Fibroblast of gingiva (primary cell): ENCODE measurements at places on chromosomes 3 and 15.
A peak's percentile ranks its signal among the peaks of the same experiment; 100 is the strongest.

GRCh38 chr15:80260551-80260950 is 8.5 kb upstream of the CTXND1 start:
- DNase-seq: no peak

DNA sequence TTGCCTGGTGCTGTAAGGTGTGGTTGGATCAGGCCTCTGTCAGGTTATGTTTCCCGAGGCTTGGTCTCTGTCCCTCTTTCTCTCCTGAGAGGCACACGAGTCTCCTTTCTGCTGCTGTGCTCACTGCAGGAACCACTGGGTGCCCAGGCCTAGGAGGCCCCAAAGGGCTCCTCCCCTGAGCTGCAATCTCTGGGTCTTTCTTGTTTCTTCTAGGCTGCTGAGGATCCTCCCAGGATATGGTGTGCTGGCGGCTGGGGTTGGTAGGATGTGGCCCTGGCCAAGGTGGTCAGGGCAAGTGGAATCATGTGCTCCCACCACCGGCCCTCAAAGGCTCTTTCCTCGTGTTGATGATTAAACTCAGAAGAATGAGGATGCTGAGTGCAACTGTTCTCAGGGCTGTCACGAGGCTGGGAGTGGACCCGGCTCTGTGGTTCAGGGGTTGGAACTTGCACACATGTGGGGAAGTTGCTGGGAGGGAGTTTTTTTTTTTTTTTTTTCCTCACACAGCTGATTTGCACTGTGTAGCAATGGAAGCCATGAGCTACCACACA is 43.6 kb upstream of the CTSH start:
- peak; percentile 95 for DNase-seq

DNA sequence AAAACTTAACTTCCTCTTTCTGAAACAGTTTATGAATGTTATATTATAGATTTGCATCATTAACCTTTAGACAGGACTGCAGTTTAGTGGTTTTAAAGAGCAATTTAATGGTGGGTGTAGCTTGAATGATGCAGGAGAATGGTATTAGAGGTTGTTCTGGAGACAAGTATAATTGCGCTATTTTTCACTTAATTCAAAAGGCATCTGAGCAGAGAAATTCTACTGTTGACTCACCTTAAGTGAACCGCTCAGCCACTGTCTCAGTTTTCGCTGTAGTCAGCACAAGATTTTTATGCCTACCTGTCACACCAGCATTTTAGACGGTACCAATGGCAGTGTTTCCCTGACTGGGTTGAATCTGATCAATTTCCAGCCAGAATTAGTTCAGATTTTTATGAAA is 348.8 kb upstream of the DCBLD2 start:
- no peak for DNase-seq

DNA sequence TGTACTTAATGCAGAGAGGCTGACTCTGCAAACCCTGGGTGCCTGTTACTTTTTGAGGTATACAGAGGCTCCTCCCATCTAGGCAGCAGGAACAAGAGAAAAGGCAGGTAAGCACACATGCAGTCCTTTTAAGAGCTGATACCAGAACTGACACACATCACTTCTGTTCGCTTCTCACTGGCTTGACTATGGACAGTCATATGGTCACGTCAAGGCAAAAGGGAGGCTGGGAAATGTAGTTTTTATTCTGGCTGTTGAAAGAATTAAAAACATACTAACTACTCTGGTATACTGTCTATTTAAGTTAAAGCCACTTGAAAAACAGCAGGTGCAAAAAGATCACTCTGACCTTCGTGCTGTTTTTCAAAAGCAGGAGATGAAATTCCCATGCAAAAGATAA is 218.3 kb downstream of the CTNNB1 start:
- no peak for DNase-seq

DNA sequence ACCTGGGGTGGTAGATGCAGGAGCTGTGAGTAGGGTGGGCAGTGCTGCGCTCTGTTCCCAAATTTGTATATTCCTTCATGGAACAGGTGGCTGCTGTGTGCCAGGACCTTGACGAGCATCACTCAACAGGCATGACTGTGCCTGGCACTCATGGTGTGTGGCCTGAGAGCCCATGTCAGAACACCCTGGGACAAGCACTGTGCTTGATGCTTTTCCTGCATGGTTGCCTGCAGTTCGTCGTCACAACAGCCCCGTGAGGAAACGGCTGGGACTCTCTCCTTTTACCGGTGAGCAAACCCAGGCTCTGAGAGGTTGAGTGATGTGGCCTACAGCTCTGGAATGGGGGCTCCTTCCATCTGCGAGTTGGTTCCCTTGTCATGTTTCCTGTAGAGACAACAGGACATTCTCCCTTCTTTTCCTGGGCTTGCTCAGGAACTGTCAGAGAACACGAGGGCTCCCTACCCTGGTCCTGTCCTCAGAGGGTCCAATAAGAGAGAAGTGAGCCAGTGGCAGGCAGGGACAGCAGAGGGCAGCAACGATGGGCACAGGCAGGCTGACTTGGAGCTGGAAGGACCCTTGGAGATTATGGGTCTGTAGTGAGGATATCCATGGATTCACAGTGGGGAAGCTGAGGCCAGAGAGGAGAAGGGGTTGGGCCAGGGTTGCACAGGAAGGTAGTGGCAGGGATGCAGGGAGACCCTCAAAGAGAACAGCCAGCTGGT is 37.4 kb downstream of the PRKCD start:
- DNase-seq: no peak

DNA sequence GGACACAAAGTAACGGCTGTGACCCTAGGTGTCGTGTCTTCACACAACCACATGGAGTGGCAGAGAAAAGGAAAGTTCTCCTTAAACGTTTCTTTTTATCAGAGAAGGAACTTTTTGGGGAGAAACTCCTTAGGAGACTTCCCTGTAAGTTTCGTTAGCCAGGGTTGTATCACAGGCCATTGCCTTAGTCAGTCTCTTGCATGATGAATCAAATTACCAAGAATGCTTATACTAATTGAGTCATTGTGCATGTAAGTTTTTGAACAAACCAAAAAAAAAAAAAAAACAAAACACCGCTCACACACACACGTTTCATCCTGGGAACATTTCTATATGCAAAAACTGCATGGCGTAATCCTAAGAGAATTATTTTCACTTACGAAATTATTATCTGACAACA is 150.4 kb upstream of the SATB1 start:
- DNase-seq: no peak

DNA sequence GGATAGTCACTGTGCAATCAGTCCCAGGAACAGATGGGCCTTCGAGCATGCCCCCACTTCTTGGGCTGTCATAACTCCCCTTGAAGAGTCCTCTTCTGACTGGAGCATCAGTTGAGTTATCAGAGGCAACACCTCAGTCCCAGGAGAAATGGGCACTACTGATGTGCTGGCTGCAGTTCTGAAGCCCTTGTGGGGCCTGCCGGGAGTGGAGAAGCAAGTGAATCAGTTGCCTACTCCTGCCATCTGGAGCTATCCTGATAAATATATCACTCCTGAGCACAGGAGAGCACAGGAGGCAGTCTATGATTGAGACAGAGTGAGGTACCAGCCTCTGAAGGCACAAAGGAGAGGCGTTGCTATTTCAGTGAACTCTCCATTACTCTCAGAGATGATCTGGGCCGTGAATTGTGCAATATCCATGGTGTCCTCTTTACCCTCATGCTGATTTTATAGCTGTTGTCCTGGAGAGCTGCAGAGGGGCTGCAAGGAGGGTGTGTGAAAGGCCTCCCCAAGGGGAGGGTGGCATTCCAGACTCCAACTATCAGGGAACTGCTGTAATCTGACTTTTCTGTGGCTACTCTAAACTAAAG is 344.2 kb upstream of the ROPN1 start:
- DNase-seq: no peak

DNA sequence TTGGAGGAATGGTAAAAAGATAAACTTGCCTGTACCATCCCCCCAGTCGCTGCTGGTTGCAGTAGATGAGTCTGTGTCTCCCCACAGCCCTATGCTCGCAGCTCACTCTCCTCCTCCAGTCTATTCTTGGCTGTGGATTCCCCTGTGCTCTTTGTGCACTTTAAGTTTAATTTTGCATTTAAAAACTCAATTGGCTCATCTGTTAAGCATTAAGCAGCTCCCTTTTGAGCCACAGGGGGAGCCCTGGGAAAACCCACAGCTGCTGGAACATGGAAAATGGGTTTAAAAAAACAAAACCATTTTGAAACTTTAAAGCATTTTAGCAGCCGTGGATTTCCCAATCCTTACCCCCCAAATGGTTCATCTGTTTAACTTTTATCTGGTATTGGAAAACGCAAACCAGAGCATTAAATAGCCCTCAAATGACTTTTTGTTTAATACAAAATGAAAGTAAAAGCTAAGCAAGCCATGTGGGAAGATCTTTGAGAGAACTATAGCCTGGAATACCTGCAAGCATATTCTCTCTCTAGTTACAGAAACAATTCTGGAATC is 536.9 kb downstream of the ZIC1 start:
- DNase-seq: peak; percentile 93

- no peak for DNase-seq
Observed at GRCh38 chr3:133390715-133391114, 9.1 kb upstream of the BFSP2 start.

DNA sequence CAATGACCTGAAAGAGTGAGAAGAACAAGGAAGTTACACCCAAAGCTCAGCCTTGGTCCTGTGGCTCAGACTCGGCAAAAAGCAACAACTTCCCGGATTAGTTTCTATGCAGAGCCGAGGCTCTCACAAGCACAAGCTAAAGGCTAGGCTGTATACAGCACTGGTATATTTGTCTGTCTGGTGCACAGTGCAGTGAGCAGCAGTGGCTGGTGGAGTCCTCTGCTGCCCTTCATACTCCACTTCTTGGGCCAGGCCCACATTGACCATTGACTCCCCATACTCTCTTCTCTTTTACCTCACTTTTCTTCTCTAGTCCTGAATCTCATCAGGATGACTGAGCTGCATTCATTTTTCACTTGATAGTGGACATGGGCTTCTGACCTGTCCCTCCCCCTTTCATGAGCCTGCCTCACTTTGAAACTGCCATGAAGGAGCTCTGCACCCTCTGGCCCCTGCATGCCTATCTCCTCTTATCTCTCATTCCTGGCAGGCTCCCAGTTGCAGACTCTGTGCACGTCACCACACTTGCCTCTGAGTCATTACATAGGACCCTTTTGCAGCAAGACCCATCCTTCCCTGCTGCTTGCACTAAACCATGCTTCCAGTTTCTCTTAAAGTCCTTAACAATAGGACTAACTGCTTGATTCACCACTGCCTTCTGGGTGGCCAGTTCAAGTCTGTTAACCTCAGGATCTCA is 379.3 kb downstream of the NTRK3 start:
- DNase-seq: no peak

DNA sequence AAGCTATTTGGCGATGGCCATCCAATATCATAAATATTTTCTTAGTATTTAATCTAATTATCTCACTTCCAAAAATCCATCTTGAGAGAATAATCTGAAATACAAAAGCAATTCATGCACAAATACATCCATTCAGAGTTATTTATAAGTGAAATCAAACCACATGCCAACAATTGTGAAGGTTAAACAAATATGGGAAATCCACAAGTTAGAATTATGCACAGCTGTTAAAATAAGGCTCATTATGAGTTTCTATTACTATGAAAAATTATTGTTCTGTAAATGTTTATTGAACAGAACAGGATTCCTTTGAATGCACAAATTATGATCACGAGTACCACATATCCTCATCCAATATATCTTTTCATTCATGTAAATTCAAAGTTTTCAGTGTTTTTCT is 267.7 kb downstream of the PLOD2 start:
- DNase-seq: no peak

GRCh38 chr3:37391679-37392078 is 217.3 kb upstream of the LRRFIP2 start:
- DNase-seq: no peak

GRCh38 chr3:37949866-37950265 is 40.7 kb upstream of the VILL start:
- DNase-seq: no peak

GRCh38 chr3:150495563-150496168 is 50.6 kb downstream of the SERP1 start:
- peak; percentile 29 for DNase-seq

DNA sequence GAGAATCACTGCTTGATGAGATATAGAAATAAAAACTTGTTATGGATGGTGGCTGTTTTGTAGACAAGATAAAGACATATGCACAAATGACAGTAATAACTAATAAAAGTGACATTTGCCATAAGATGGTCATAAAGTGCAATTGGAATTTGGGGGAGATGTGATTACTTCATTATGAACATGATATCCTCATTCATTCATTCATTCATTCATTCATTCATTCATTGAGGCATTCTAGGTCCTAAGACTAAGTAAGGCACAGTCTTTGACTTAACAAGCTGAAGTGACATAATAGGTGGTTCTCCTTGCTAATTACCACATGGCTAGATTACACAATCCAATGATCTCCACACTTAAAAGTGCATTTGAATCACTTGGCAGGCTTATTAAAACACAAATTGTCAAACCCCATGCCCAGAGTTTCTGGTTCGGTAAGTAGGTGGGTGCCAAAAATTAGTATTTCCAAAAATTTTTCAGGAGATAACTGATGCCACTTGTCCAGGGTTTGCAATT is 18.9 kb downstream of the RAP2B start:
- DNase-seq: peak; percentile 9

DNA sequence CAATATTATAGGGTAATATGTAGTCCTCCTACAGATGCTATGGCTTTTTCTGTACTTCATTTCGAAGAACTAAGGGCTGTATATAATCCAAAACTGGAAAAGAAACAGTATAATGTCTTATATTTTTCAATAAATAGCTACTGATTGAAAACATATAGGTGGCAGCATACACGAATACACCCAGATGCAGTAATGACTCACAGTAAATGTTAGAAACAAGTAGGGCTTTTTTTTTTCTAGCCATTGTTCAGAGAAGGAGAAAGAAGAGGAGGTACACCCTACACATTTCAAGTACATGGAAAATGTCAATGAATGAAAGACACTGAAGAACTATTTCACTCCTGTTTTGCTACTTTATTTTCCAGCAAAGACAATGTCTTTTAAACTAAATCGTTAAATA is 9.4 kb downstream of the DAZL start:
- DNase-seq: no peak

- peak; percentile 74 for DNase-seq
Observed at GRCh38 chr15:32733281-32733680, 15.5 kb downstream of the GREM1 start.

DNA sequence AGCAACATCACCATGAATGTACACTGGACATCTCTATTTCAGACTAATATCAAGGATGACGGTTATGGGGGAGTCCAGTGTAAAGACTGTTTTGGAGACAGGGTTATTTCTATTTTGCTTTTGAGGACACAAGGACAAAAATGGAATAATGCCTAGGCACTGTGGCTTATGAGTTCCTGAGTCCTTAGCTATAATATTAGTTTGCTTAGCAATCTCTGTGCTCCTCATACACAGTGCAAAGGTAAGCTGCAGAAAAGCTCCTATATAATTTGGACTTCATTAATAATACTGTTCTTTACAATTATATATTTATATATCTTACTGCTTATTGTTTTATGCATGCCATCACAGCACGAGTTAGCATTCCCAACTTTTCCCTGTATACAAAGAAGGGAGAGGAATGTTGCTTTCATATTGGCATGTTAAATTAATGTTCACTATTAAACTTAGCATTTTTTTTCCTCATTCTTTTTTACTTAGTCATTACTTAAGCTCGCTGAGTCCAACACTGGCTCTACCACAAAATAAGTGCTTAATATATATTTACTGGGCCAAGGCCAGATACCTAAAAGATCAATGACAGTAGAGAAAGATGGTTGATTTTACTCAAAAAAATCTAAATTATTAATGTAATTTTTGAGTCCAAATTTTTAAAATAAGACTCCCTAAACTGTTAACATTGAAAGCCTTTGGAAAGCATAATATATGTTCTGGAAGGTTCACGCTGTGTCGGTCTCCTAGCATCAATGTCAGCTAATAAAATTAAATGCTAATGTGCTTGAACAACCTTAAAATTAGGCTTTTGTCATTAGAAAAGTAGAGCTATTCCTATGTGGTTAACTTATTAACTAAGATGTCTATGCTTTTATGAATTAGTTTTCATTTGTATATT is 13.8 kb downstream of the THBS1 start:
- peak; percentile 53 for DNase-seq
